ENCODE measurements at places on chromosomes 1 and 21.

- no peak for DNase-seq
Measured at GRCh38 chr1:53334781-53335180, 6.9 kb upstream of the LRP8 start.

DNA sequence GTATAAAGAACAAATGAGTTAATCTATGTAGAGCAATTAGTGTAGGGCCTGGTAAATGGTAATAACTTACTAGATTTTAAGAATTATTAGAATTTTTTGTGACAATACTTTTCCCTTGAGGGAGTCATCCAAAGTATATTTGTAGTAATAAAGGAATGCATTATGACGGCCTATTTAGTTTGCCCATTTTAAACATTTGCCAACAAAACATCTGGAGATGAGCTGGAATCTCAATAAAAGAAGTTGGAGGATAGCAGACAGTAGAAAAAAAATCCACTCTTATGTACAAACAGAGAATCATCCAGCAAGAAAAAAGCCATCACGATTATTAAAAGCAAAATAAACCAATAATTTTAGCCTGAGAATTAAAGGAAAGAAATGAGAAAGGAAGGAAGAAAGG, 567.3 kb upstream of the ADAMTS5 start:
- no peak for DNase-seq

DNA sequence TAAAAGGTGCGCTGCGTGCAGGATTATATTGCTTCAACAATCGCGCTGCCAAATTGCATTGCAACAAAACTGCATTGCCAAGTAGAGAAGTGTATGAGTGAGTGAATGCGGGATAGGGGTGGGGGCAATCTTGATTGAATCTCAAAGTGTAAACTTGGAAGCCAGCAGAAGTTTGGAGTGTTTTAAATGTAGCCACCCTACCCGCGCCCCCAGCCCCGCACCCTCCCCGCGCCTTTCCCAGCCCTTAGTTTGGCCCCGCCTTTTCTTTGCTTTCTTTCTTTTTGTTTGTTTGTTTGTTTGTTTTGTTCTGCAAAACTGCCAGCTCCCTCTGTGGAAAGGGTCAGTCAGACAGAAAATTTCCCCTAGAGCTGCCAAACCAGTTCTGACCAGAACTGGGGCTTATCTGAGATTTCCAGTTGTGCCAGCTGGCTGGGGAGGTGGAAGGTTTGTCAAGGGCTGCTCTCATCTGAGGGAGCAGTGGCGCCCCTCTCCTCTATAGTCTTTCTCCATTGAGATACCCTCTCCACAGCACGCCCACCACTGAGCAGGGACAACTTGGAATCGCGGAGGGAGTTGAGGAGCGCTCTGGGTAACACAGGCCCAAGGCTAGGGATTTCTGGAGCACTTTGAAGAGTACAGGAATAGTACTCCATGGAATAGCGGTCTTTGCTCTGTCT, 666 bp upstream of the BEND5 start:
- no peak for DNase-seq

- DNase-seq: no peak
Measured at GRCh38 chr1:20840731-20841130, 53.6 kb upstream of the HP1BP3 start.

DNA sequence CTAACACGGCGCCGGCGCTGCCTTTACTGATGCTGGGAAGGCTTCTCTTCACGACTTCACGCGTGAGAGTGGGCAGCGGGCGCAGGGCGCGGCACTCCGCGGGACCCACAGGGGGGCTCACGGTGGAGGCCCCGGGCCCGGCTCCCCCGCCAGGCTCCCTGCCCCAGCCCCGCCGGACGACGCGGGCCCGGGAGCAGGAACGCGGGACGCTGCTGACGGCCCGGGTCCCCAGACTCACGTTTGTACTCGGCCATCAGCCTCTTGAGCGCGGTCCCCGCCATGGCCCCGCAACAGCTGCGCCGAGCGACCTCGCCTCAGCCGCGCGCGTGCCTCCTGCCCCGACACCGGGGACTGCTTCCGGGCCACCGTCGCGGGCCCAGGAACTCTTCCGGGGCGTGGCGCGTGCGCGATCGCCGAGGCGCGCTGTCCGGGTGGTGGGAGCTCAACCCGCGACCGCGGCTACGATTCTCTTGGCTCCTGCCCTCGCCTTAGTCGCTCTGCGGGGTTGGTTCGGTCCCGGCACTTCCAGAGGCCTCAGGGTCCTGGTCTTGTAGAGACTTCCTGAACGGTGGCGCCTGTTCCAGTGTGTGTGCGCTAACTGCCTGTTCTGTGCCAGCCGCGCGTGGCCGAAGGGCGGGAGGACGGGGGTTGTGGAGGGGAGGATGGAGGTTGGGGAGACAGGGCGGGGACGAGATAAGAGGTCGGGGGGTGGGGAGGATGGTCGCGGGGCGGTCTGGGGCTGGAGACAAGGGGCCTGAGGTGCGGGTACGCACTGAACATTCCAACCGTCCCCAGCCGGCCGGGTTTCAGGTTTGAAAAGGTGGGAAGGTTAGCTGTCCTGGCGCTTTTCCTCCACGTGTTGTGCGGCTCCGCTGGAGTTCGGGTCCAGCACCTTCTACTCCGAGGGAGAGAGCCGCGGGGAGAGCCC, at the start of gene UBE2G2:
TSS of gene UBE2G2 (minus strand) at position 353 of the 928 bp plus-strand sequence. CDS start at position 281, 72 bp downstream.
- peak; percentile 98 for DNase-seq

GRCh38 chr1:233777566-233777965, 126.9 kb upstream of the SLC35F3 start:
- DNase-seq: no peak

DNA sequence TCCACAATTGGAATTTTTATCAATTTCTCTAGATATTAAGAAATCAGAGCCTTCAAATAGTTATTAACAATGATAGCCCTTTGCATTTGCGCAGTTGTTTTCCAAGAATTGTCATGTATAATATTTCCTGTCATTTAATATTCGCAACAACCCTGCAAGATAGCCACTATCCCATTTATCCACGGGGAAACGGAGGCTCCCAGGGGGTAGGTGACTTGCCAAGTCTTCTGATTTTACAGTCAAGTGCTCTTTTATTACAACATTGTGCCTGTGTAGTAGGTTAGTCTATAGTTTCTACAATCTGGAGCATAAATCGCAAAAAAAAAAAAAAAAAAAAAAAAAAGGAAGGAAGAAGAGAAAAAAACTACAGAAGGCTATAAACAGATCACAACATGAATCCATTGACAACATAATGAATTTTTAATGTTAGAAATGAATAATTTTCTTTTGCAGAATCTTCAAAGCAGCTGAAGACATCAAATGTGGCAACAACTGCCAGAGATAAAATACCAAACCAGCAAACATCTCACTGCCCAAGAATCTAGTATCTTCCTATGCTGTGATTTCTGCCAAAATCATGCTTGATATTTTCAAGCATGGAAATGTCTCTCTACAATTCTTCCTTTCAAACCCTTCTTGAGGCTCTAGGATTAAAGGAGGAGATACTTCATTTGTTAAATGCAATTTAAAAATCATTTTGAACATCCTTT, 125.5 kb downstream of the PTPN14 start:
- no peak for DNase-seq

DNA sequence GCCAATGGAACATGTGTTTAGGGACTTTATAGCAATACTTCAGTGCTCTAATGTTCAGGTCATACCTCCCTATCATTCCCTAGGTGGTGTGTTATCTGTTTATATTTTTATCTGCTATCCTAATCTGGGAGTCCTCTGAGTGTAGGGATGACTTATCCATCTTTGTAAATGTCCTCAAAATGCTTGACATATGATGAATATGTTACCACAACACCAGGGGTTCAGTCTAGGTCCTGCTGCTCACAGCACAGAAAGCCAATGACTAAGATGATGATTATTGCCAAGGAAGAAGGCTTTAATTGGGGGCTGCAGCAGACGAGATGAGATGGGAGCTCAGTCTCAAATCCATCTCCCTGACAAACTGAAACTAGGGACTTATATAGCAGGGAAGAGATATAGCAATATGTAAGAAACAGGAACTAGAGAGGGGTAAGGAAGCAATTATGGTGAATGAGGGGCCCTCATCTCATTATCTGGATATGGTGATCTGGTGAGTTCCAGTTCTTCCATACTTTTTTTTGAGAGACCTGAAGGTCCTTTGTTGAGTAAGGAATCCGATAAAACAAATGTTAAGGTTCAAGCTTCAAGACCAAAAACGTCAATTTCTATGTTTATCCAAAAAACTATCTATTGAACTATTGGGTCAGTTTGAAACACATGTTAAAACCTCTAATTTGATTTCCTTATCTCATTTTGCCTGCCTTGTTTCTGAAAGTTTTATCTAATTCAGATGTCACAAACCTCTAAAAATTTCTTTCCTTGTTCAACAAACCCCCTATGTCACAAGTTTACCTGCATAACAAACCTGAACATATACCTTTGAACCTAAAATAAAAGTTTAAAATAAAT, 256.7 kb upstream of the CACYBP start:
- no peak for DNase-seq

GRCh38 chr1:75099581-75099980, 34.6 kb upstream of the LHX8 start:
- no peak for DNase-seq

DNA sequence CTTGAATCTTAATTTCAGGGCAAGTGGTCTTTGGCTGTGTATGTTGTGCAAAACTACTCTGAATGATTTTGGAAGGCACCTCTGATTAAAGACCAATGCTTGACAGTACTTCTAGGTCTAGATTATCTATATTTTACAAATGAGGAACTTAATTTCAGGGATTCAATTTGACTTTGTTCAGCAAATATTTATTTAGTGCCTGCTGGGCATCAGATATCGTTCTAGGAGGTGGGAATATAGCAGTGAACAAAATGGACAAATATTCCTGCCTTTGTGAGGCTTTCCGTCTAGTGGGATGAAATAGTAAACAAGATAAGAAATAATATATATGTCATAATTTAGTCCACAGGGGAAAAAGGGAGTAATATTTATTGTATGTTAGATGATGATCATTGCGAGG, 4.7 kb downstream of the ZNF326 start:
- no peak for DNase-seq

DNA sequence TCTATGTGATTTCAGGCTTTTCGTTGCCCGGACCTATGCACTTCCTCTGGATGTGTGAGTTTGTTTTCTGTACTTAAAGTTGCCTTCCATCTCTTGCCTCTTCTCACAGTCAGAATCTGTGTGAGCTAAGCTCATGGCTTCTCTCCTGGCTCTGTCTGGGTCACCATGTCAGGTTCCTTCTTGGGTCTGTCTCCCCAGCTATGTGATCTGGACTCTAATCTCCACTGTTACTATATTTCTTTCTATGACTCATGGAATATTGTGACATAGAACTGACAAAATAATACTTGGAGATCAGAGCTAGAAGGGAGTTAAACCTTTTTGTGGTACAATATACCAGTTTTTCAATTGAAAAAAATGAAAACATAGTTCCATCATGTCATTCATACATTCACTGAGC, 172.7 kb upstream of the FGGY start:
- no peak for DNase-seq

DNA sequence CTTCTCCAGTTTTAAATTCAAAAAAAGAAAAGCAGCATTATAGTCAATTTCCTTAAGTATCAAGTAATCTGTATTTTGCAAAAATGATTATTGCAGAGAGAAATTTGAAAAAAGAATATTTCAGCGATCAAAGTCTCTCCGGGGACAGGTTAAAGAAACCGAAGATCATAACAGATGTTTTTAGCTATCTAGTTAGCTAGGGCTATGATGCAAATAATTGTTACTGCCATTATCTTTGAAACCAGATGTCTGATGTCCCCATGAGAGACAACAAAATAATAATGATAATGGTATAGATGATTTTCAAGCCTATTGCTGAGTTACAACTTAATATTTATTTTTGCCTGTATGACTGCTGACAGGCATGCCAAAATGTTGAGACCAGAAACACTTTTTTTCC, 1326.0 kb downstream of the PLA2G4A start:
- no peak for DNase-seq

GRCh38 chr21:38311765-38312164, 55.0 kb downstream of the KCNJ15 start:
- DNase-seq: no peak

DNA sequence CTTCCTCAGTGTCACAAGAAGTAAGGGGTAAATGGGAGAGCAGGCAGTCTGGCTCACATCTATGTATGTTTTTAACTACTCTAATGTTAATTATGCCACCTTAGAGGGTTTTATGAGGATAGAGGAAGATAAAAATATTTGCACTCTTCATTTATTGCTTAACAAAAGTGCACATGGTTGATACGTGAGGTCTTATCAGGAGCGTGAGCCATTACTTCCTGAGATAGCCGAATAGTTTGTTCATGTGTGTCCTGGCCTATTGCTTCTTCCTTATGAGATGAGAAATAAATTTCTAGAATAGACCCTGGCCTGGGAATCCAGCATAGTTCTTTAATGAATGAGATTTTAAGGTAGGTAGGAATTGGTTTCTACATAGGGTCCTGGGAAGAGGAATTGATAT, 471.1 kb upstream of the B3GALT2 start:
- DNase-seq: no peak

- peak; percentile 58 for DNase-seq
Measured at GRCh38 chr1:183270541-183271141, 84.6 kb downstream of the LAMC2 start.

- DNase-seq: no peak
Measured at GRCh38 chr1:167276969-167277368, 56.3 kb downstream of the POU2F1 start.

GRCh38 chr1:63368131-63368530, 704 bp downstream of the ALG6 start:
- no peak for DNase-seq

- no peak for DNase-seq
Measured at GRCh38 chr21:42365770-42366169, 565 bp downstream of the TFF1 start.

DNA sequence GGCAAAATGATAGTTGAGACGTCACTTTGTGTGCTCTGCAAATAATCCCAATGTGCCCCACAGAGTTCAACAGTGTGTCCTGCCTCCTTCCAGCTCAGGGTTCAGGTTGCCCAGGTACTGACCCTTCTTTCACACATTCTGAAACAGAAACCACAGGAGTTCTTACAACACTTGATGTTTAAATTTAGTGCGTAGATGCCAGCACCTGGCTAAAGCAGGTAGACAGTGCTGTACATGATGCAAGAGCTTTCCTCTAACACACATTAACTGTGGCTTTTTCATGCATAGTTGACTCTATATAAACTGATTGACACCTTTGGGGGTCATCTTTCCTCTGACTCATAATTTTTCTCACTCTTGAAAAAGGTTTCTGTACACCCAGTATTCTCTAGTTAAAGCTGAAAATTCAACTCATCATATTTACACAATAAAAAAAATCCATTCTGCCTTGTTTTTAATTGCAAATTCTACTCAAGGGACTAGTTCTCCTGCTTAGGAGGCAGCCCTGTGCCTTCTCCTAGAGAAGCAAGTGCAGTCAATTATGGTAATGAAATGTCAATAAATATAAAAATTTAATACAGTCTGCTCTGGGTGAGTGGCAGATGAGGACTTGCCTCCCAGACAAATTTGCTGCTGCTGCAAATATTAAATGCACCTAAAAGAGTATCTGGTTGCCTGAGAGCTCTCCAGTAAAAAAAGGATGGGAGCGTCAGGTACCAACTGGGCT, 91.4 kb downstream of the NR5A2 start:
- DNase-seq: no peak

DNA sequence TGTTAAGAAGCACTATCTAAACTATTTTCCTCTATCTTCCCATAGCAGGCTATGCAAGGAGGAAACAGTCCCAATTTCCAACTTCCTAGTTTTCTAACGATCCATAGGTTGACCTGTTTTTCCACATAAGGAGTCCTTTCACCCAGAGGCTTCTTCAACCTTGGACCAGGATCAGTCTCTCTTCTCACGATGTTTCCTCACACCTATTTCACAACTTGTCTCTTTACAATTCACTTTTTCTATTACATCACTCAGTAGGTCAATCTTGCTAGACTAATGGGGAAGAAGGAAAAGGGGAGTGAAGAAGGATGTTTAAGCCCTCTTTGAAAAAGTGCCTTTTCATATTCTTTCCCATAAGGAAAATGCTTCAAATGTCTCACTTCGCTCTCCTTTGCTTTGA, 15.9 kb downstream of the PALMD start:
- DNase-seq: no peak
